ENCODE measurements at places on chromosomes 12 and 14.

GRCh38 chr14:68368850-68369249 is 424.0 kb downstream of the ZFP36L1 start:
- DNase-seq: no peak

- DNase-seq: no peak
Observed at GRCh38 chr12:52125476-52125900, 46.0 kb downstream of the SMIM41 start.

GRCh38 chr12:125245581-125246557 is 180.6 kb downstream of the AACS start:
- no peak for DNase-seq

GRCh38 chr12:123659996-123660727 is 10.8 kb upstream of the TCTN2 start:
- DNase-seq: no peak

DNA sequence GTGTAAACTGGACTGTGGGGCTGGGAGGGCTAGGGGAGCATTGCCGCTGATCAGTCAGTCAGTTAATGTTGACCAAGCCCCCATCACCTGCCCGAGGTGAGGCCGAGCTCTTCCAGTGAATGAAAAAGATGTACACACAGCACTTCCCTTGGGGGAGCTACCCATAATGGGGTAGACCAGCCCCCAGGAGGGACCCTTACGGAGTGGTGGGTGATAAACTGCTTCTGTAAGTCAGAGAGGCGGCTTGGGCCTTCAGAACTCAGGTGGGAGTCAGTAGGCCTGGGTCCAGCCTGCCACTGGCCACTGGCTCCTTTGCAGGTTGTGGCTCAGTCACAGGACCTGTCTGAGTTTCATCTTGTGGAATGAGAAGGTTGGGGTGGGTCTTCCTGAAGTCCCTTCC is 43.5 kb downstream of the TSPAN9 start:
- DNase-seq: no peak

DNA sequence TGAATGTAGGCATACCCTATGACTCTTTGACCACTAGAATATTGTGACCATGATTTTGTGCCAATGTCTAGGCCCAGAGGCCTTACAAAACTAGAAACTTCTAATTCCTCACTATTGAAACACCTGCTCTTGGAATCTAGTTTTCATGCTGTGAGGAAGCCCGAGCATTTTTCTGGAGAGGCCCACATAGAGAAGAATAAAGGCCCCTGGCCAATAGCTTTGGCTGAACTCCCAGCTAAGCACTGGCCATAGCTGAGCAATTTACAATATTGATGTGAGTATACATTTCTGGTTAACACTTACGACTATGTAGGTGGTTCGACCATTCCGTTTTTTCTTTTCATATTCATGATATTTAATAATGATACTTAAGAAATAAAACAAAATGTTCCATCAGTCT is 190.3 kb downstream of the KCNH5 start:
- DNase-seq: no peak

GRCh38 chr14:94021416-94022157 is 4.6 kb upstream of the OTUB2 start:
- no peak for DNase-seq

DNA sequence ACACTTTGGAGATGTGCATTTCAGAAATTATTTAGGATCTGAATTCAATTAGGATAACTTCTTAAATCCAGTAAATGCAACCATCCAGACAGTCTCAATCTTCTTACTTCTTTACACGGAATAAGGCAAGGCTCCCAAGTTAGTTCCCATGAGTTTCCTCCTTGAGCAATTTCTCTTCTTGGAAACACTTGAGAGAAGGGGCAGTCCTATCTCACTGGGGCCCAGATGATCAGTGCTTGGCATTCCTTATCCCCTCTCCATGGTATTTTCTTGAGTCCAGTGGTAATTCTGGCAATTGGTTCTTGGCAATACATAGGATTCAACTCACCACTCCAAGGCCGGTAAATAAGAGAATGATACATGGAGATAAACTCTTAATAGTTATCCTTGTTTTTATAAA is 87.1 kb upstream of the PTHLH start:
- DNase-seq: no peak

DNA sequence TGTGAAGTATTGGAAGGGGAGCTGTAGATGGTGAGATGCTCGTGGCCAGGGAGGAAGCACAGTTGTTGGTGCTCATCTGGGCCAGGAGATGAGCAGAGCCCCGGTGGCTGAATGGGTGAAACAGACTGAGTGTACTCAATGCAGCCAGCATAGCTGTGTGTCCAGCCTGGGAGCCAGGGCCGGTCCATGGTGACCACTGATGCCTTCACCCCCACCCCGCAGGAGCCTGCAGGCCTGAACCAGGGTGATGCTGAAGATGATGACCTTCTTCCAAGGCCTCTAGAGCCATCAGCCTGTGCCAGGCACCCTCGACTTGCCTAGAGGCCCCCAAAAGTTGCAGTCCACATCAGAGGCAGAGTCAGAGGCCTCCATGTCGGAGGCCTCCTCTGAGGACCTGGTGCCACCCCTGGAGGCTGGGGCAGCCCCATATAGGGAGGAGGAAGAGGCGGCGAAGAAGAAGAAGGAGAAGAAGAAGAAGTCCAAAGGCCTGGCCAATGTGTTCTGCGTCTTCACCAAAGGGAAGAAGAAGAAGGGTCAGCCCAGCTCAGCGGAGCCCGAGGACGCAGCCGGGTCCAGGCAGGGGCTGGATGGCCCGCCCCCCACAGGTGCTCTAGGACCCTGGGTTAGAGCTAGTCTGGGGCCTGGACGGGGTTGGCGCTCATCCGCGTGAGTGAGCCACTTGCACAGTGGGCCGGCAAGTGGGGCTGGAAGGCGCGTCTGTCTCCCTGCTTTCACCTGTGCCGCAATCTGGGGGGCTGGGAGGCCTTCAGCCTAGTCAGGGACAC is 3.0 kb downstream of the TNFAIP2 start:
- no peak for DNase-seq

GRCh38 chr12:44839785-44840184 is 36.3 kb downstream of the NELL2 start:
- DNase-seq: no peak

DNA sequence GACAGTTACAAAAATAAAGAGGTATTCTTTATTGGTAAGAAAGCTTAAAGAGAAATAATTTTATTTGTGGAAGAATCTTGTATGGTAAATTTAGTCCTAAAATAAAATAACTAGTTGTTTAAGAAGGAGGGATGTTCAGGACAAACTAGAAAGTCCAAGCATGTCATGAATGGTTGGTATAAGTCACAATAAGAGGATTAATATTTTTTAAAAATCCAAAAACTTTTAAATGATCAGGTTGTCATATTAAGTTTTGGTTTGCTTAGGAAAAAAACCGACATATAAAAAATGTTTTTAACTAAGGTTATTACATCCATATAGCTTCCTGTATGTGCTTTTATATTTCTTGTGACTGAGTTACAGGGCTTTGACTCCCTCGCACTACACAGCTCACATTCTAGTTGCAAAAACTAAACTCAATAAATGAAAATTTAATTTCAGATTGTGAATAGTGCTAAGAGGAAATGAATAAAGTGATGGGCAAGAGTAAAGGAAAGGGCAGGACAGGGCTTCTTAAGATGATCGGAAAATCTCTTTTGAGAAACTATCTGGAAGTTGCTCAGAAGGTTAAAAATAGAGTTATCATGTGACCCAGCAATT is 80.7 kb upstream of the METAP2 start:
- no peak for DNase-seq

- DNase-seq: no peak
Observed at GRCh38 chr12:460261-461230, 807 bp downstream of the B4GALNT3 start.

DNA sequence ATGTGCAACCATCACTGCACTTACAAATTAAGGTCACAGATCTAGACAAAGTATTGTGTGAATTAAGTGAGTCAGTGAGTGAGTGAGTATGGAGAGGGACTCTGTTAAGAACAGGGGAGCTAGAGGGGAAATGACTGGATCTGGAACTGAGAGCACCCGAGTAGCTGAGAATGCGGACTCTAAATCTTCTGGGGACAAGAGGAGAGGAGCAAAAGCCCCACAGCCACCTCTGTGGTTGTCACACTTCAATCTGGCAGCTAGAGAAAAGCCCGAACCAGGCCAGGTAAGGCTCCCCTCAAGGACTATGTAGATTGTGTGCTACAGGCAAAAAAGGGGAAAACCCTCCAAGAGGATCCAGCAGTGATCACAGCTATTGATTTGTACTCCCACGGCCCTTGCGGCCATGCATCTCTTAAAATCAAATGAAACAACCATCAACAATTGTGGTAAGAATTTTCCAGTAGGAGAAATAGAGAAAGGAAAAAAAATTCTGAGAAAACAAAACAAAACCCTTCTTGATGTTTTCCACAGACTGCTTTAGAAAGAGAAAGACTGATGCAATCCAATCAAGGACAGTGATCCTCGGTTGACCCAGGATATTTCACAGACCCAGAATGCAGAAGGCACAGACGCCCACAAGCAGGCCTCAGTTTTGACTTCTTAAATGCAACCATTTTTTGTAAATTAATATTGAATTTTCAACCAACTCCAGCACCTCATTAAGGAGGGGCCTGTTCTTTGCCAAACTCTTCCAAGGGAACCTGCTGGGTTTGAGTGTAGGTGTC is 109.6 kb downstream of the SLC38A6 start:
- no peak for DNase-seq

DNA sequence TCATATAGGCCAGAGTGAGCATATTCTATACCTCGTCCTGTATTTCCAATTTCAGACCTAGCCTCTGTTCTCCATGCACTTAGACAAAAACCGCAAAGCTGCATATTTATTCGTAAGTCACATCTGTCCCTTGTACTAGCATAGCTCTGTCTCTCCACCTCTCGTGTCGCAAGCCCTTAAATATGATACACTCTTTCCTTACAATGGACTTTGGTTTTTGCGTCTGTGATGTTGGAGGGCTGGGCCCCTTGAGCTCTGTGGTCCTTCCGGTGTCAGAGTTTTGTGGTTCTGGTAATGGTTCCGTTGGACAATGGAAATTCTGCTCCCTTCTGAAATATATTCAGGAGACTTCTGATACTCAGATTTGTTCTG is 11.3 kb downstream of the PRKCH start:
- no peak for DNase-seq

DNA sequence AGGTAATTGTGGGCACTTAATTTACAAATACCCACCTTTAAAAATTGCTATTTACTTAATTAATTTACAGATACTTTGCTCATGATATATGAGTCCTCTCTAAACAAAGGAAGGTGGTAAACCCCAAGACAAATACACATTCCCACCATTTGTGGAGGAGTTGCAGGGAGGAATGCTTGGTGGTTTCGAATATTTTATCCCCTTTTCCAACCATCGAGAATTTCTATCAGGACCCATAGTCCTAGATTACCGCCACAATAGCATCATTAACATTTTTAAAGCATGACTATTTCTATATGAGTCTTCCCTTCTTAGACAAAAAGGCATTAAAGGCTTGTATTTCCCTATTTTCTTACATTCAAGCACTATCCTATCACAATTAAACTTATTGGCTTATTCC is 34.2 kb upstream of the PLEKHA5 start:
- no peak for DNase-seq

GRCh38 chr12:80422550-80422949 is 21.5 kb upstream of the PTPRQ start:
- DNase-seq: no peak

- no peak for DNase-seq
Observed at GRCh38 chr12:31736472-31736871, 7.7 kb upstream of the AMN1 start.

- DNase-seq: no peak
Observed at GRCh38 chr12:107079172-107080011, 14.0 kb downstream of the CRY1 start.

GRCh38 chr12:120998435-120998834 is 17.9 kb downstream of the C12orf43 start:
- DNase-seq: no peak

GRCh38 chr12:130880411-130880885 is 8.6 kb downstream of the RAN start:
- DNase-seq: peak; percentile 6

DNA sequence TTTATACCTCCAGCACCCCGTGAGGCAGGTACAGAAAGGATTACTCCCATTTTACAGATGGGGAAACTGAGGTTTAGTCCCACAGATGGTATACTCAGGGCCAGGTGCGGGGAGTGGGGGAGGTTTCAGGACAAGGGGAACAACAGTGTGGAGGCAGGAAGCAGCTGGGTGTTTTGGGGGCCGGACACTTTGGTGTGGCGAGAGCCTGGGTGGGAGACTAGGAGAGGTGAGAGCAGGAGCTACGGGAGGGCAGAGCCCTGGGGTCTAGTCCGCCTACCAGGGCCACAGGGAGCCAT is 61.7 kb downstream of the DIO3 start:
- DNase-seq: no peak

GRCh38 chr12:43378448-43378847 is 173.6 kb downstream of the ADAMTS20 start:
- DNase-seq: no peak

DNA sequence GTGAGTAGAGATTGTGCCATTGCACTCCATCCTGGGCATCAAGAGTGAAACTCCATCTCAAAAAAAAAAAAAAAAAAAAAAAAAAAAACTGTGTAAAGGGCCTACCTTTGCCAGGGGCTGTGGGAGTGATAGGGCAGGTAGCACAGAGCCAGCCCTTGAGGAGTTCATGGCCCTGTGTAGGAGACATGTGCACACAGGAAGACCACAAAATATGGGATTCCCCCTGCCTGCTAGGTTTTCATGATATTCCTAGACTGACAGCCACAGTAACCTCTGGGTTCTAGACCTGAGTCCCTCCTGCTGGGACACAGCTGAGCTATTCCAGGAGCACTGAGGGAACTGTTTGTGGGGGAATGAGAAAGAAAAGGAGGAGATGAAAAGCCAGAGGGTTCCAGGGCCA is 8.3 kb upstream of the SPTSSA start:
- no peak for DNase-seq

DNA sequence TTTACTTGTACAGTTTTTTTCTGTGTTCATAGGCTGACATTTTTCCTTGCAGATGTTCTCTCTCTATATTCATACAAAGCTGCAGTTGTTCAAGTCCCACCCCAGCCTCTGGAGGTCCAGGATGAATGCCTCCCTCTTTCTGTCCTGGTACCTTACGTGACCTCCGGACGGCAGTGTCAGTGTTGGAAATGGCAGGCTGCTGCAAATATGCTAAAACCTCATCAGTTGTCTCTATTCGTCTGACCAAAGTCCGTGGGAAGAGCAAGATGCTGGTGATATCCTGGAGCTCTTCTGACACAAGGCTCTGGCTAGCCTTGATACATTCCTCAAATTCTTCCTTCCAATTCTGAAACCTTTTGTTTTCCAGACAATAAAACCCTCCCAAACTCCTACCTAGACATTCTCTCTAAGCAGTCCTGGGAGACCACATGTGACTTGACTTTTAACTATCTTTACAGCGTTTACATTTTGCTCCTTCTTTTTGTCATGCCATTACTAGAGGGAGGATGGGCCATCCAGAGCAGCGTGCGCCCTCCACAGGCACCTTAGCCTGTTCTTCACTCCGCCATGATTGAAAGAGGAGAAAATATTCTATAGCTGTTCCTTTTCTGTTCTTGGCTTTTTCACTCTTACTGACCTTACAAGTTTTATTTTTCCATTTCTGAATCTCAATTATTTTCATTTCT is 143.6 kb downstream of the RGS6 start:
- no peak for DNase-seq
